Activated CD8-positive, alpha-beta memory T cell treated with anti-CD3 and anti-CD28 coated beads for 24 hours (primary cell): ENCODE measurements at places on chromosomes 7 and 10.
A peak's percentile ranks its signal among the peaks of the same experiment; 100 is the strongest.

DNA sequence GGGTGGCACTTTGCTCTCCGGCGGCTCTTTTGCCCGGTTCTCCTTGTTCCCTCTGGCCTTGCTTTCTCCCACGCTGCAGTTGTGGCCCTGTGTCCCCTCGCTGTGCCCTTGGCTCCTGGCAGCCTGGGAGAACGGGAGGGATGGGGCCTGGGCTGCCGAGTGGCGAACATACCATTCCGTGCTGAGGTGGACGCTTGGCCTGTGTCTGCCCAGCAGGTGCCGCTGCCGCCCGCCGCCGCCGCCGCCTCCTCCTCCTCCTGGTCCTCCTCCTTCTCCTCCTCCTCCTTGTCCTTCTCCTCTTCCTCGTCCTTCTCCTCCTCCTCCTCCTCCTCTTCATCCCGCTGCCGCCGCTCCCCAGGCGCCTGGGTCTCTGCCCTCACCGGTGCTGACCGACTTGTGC is 36.0 kb downstream of the AGAP3 start:
- DNase-seq = no peak

- DNase-seq = no peak
These were observed 14.8 kb downstream of the LRRC27 start for GRCh38 chr10:132346806-132347205.

DNA sequence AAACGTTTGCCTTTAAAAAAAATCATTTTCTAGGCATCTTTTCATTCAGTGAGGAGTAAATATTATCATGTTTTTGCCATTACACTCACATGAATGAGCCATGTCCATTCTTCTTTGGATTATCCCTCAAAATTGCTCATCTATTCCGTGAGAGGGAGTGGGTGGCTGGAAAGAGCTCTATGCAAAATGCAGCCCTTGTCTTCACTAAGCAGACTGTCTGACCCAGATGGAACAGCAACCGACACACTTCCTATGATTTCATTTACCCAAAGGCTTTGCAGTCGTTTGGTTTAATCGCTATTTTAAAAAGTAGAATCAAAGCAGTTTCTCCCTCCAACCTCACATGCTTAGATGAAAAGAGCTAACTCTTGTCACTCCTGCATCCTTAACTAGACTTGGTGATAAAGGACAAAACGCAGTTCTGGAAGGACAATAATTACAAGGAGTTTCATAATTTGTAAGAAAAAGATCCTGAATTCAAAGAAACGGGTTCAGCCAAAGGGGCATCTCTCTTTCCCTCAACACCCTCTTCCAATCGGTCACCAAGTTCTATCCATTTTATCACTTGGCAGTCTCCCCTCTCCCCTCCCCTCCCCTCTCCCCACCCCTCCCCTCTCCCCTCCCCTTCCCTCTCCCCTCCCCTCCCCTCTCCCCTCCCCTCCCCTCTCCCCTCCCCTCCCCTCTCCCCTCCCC is 198.1 kb upstream of the STK17A start:
- no peak for DNase-seq

- DNase-seq = peak; percentile 38
These were observed 12.3 kb upstream of the CTBP2 start for GRCh38 chr10:125172694-125173093.

GRCh38 chr7:88260719-88261118 is 40.9 kb upstream of the SRI start:
- no peak for DNase-seq

- no peak for DNase-seq
These were observed 75.0 kb upstream of the MKX start for GRCh38 chr10:27820637-27821036.

DNA sequence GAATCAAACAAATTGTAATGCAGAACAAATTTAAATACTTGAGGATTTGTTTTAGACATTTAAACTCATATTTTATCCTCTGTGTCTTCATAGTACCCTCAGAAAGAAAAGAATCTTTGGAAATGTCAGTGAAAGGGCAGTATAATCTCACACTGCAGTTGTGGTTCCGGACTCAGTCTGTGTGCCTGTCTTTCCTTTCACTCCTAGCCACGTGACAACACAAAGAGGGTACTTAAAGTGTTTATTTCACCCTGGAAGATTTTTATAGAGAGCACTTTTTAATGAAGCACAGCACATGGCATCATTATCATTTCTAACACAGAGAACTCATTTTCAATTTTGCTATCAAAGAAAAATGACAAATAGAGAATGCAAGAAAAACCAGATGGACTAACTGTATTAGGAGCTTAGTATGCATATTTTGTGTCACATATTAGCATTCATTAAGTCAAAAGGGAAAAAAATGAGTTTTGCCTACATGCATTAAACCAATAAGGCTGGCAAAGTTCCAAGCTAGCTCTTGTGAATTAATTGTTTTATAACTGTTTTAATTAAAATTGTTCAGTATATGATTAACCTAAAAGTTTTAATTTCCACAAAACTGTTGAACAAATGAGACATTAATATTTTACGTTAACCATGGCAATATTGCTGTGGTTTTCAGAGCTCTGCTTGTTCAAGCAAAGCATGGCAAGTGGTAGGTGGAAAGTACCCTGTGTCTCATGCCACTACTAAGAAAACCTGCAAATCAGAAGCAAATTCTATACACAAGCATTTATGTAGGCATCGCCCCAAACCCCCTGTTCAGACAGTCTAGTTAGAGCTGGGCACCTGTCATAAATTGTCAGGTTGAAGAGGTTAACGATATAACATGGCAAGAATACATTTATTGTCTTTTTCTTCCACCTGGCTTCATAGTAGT is 65.9 kb downstream of the AUTS2 start:
- DNase-seq = no peak

DNA sequence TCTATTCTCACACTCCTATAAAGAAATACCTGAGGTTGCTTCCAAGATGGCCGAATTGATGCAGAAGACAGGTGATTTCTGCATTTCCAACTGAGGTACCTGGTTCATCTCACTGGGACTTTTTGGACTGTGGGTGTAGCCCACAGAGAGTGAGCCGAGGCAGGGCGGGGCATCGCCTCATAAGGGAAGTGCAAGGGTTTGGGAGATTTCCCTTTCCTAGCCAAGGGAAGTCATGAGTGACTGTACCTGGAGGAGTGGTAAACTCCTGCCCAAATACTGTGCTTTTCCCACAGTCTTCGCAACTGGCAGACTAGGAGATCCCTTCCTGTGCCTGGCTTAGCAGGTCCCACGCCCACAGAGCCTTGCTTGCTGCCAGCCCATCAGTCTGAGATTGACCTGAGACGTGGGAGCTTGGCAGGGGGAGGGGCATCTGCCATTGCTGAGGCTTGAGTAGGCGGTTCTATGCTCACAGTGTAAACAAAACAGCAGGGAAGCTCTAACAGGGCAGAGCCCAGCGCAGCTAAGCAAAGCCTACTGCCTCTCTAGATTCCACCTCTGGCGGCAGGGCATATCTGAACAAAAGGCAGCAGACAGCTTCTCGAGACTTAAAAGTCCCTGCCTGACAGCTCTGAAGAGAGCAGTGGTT is 152.2 kb downstream of the ARL4A start:
- DNase-seq = no peak

GRCh38 chr10:131906269-131906639 is 5.4 kb downstream of the PPP2R2D start:
- DNase-seq = no peak

DNA sequence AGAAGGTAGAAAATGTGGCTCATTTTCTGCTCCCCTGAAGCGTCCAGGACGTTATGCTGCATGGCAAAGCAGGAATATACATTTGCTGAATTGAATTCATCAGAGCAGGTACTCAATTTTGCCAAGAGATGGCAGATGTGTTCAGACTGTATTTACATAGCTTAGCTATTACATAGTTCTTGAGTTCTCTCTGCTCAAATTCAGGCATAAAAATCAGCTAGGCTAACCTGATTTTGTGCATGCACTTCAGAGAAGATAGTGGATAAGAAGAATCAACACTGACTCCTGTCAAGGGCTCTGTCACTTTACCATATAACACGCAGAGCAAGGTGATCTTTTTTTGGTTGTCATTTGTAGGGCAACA is 209.2 kb upstream of the FAM3C start:
- DNase-seq = no peak

GRCh38 chr7:88700725-88701124 is 58.8 kb upstream of the ZNF804B start:
- no peak for DNase-seq

GRCh38 chr10:119291223-119291900 is 84.0 kb downstream of the GRK5 start:
- no peak for DNase-seq

- no peak for DNase-seq
These were observed 42.5 kb downstream of the TACR2 start for GRCh38 chr10:69374242-69374641.

DNA sequence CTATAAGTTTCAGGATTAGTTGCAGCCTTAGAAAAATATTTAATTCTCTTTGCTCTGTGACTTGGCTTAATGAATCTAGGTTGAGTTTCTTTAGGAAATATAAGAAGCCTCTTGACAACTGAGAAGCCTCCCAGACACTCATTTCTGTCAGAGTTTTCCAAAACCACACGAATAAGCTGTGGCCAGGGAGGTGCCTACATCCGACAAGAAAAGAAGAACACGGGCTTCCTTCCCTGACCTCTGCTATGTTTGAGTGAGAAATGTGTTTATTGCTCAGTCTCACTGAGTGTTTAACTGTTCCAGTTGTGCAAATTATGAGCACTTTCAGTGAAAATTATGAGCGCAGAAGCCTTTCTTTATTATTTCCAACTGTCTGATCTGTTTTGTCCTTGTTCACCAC is 105.0 kb downstream of the TRIL start:
- no peak for DNase-seq

GRCh38 chr7:143416565-143417149 is 8.0 kb upstream of the EPHA1 start:
- no peak for DNase-seq

GRCh38 chr10:114879541-114880158 is 58.1 kb downstream of the FHIP2A start:
- peak; percentile 65 for DNase-seq

DNA sequence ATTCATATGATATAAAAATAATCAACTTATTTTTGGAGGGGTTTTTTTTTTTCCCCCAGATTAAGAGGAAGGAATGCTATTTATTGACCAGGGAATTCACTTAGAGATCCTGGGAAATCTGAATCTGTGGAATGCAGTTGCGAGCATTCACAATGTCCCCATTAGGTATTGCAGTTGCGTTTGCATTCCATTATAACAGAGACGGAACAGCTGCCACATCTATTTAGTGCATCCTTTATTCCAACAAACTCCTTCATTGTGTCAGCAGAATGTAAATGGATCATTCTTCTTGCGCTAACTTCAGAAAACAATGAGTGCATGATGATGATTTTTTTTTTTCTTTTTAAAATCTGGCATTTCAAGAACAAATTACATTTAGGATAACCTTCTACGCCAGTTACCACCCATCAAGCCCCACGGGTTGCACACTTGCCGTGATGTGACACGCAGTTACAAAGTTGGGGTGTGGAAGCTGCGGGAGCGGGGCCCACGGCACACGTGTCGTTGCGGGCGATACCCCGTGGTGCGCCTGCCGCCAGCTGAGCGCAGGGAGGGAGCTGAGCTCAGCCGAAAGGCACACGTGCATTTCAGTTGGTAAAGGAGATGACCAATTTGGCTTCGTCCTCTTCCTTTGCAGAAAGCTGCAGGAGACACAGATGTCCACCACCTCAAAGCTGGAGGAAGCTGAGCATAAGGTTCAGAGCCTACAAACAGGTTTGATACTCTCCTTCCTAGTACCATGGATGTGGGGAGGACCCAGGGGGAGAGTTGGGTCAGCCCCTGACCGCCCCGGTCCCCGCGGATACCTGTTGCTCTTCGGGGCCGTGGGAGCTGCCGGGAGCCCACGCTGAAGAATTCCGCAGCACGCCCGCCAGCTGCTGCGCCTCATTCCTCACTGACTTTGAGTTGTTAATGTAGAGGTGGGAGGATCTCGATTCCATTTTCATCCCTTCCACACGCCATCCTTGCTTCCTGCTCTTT is 175.3 kb upstream of the SH2B2 start:
- DNase-seq = no peak

DNA sequence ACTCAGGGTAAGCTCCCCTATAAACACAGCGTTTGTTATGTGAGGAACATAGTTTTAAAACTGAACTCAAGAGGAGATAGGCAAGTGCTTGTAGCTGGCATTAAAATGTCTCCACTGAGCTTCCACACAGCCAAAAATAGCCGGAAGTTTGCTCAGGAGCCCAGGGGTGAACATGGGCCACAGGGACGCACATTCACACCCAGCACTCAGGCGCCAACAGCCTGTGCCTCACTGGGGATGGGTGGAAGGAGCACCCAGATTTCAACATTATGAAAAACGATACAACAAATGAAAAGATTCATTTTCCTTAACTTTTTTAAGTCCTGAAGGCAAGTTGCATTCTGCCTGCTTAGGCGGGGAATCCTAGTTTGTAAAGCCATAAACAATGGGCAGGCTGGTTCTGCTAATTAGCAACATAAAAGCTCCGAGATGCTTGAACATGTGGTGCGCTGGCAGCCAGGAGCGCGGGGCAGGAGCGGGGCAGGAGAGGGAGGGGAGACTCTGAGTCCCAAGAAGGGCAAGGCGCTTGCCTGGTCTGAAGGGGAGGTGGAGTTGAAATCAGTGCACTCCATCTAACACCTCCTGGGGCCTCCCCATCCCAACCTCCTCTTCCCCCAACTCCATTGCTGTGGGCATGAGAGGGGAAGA is 235.9 kb downstream of the COBL start:
- no peak for DNase-seq

- DNase-seq = no peak
These were observed 862 bp upstream of the SHH start for GRCh38 chr7:155813125-155813524.

GRCh38 chr10:7436490-7437100 is 25.8 kb upstream of the SFMBT2 start:
- no peak for DNase-seq

DNA sequence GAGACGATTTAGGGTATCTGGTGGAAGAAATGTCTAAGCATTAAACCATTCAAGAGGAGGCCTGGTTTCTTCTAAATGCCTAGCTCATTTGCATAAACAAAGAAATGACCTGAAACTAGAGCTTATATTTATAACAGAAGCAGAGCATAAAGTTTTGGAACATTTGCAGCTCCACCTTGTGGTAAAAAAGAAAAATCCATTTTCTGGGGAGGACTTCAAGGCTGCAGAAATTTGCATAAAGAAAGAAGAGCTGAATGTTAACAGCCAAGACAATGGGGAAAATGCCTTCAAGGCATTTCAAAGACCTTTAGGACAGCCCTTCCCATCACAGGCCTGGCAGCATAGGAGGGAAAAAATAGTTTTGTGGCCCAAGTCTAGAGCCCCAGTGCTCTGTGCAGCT is 362.0 kb downstream of the ZNF248 start:
- DNase-seq = no peak

DNA sequence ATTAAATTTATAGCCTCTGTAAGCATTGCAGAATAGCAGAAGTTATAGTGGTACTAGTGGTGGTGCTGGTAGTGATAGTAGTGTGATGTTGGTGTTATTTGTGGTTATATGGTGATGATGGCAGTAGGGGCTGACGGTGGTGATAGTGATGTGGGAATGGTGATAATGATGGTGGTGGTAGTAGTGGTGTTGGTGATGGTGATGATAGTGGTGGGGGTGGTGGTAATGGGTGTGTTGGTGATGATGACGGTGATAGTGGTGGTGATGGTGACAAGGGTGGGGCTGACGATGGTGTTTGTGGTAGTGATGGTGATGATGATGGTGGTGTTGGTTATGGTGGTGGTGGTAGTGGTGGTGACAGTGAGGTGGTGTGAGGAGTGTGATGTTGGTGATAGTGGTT is 54.4 kb upstream of the MGAM2 start:
- no peak for DNase-seq

- no peak for DNase-seq
These were observed 2.1 kb upstream of the FLNC start for GRCh38 chr7:128827971-128828711.

GRCh38 chr7:32273297-32273696 is 203.1 kb upstream of the PDE1C start:
- no peak for DNase-seq
